A549 treated with AZD2906 at 1 μM for 4 hours (cell line): ENCODE measurements at places on chromosomes 7 and 10. TPM values are rescaled to one million over a fixed set of nuclear protein-coding genes. Genes with fewer than 3 reads are reported as not detected.

SUMF2 gene
- 108 to 125 TPM (median 109 TPM) in 5 replicates for total RNA-seq

ZNF365 gene
- 0.83 to 1.00 TPM (median 0.91 TPM) in 5 replicates for total RNA-seq

SRRM3 gene
- total RNA-seq: 8.0 to 13.5 TPM (median 12.1 TPM) in 5 replicates

GBX1 gene
- 0.09 TPM in 1 of 5 replicates, not detected in the others for total RNA-seq

ACHE gene
- 2.3 to 3.5 TPM (median 3.1 TPM) in 5 replicates for total RNA-seq

SSC4D gene
- 0.73 to 1.4 TPM (median 1.3 TPM) in 5 replicates for total RNA-seq

SERPINE1 gene
- total RNA-seq: 1,708 to 2,057 TPM (median 1,848 TPM) in 5 replicates

UBE3C gene
- 58.8 to 69.4 TPM (median 62.4 TPM) in 5 replicates for total RNA-seq

ACTA2 gene
- total RNA-seq: 17.2 to 21.9 TPM (median 18.9 TPM) in 5 replicates

TRIM24 gene
- 6.7 to 7.9 TPM (median 7.5 TPM) in 5 replicates for total RNA-seq

GNAT3 gene
- not detected in 5 replicates for total RNA-seq

AOAH gene
- total RNA-seq: 0.09 TPM in 1 of 5 replicates, not detected in the others

LRRC18 gene
- total RNA-seq: not detected in 5 replicates

PON3 gene
- 32.5 to 39.3 TPM (median 39.2 TPM) in 5 replicates for total RNA-seq

HOXA5 gene
- total RNA-seq: 3.3 to 5.9 TPM (median 4.0 TPM) in 5 replicates

SNCG gene
- total RNA-seq: 10.4 to 14.7 TPM (median 14.1 TPM) in 5 replicates

KIF11 gene
- 29.0 to 41.3 TPM (median 31.8 TPM) in 5 replicates for total RNA-seq

CDNF gene
- total RNA-seq: 0.77 to 1.3 TPM (median 0.92 TPM) in 5 replicates

SYT15B gene
- total RNA-seq: 3.1 to 4.0 TPM (median 3.6 TPM) in 5 replicates

ZNRF2 gene
- total RNA-seq: 4.4 to 6.2 TPM (median 5.8 TPM) in 5 replicates

ADAM22 gene
- total RNA-seq: 0.18 to 0.27 TPM (median 0.24 TPM) in 5 replicates

HELLS gene
- 22.9 to 28.0 TPM (median 25.2 TPM) in 5 replicates for total RNA-seq

MAGI2 gene
- 0.29 to 0.53 TPM (median 0.48 TPM) in 5 replicates for total RNA-seq

INMT gene
- total RNA-seq: 0.03 TPM in 1 of 5 replicates, not detected in the others

GPR15LG gene
- total RNA-seq: not detected in 5 replicates

SLC18A2 gene
- 0.02 to 0.05 TPM (median 0.02 TPM) in 4 of 5 replicates, not detected in the other for total RNA-seq

C10orf67 gene
- 0.05 to 0.19 TPM (median 0.09 TPM) in 4 of 5 replicates, not detected in the other for total RNA-seq

ADAMTS14 gene
- total RNA-seq: 0.09 to 0.26 TPM (median 0.13 TPM) in 5 replicates

LRCH4 gene
- total RNA-seq: 12.5 to 18.8 TPM (median 16.2 TPM) in 5 replicates

KIAA1549 gene
- total RNA-seq: 5.1 to 6.0 TPM (median 5.3 TPM) in 5 replicates

RPEL1 gene
- total RNA-seq: 0.07 TPM in 2 of 5 replicates, not detected in the others

ZNF239 gene
- total RNA-seq: 2.0 to 2.1 TPM (median 2.0 TPM) in 5 replicates
